Urothelium cell line (cell line): ENCODE measurements at places on chromosomes 11 and 22.

- no peak for DNase-seq
Measured at GRCh38 chr11:36380296-36381014, 84.4 kb downstream of the PRR5L start.

GRCh38 chr11:56670984-56671383 lies 7.5 kb downstream of the OR5AR1 start:
- no peak for DNase-seq

- peak; percentile 91 for DNase-seq
Measured at GRCh38 chr22:47328550-47329243, 566.2 kb downstream of the TBC1D22A start.

GRCh38 chr11:8930456-8931175 lies 2.1 kb downstream of the C11orf16 start:
- no peak for DNase-seq

- no peak for DNase-seq
Measured at GRCh38 chr11:38014405-38014804, 1416.4 kb upstream of the RAG2 start.

GRCh38 chr11:75536786-75537641 lies 11.3 kb upstream of the GDPD5 start:
- DNase-seq = peak; percentile 62

DNA sequence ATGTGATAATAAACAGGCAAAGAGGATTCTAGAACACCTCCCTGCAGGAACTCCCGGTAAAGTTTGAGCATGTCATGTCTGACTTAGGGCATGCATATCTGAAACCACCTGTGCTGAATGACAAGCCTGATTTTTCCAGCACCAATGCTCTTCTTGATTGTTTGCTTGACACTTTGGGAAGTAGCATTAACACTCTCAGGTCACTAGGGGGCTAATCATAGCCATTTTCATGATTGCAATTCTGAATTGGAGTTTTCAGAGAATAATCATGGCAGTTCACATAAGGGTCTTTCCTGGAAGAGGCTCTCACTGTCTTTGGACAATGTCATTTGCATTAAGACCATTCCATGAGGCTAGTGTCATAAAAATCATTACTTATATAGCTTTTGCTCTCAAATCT lies 234.4 kb upstream of the MTNR1B start:
- no peak for DNase-seq

GRCh38 chr22:45599836-45600577 lies 71.6 kb upstream of the ATXN10 start:
- no peak for DNase-seq

- DNase-seq = peak; percentile 75
Measured at GRCh38 chr11:75351541-75351790, at the start of gene ARRB1. ARRB1 (minus strand) TSS chr11:75351661; CDS start chr11:75351607, 54 bp downstream.

DNA sequence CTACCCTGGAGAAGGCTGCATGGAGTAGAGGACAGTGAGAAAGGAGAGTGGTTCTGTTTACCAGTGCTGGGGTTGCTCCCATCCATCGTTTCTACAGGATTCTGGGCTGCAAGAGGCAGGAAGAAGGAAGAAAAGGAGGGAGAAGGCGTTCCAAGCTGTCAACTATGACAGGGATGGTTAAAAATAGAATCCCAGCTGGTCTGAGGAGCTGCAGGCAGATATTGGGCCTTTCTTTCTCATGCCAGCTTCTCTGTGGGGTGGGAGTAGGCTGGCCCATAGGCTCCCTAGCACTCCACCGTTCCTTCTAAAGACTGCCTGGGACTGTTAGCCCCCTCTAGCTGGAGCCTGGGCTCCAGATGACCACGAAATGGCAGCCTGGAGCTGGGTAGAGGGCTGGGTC lies 13.6 kb downstream of the CCKBR start:
- DNase-seq = no peak

- DNase-seq = no peak
Measured at GRCh38 chr11:120034881-120035630, 102.9 kb downstream of the TRIM29 start.

DNA sequence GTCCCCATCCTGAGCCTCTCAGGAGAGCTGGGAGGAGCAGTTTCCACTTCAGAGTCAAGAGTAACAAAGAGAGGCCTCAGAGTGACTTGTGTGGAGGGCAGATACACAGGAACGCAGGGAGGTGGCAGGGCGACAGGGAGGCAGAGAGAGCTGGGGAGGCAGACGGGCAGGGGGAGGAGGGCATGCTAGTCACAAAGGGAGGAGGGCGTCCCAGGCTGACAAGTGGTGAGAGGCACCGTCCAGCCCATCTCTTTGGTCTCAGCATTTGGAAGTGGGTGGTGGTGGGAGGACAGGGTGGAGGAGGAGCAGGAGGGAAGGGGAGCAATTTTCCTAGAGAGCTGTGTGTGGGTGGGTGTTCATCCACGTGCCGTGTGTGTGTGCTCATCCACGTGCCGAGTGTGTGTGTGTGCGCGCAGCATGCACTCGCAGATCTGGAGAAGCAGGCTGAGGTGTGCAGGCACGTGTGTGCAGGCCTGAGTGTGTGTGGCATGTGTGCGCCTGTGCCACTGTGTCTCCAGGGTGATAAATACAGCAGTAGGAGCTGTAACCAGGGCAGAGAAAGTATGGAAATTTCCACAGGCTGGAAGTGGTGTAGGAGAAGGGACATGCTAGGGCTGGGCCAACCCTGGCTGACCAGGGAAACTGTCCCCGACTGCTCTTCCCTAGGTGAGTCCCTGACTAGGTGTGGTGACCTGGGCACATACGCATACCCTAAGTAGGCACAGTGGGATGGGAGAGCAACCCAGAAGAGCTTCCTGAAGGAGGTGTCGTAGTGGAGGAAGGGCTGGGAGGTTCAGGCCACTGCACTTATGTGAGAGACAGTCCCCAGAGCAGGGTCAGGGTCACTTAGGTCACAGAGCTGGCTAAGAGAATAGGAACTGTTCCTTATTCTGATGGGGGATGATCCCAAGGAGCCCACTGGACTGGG lies 7.3 kb upstream of the PDE2A start:
- DNase-seq = no peak

DNA sequence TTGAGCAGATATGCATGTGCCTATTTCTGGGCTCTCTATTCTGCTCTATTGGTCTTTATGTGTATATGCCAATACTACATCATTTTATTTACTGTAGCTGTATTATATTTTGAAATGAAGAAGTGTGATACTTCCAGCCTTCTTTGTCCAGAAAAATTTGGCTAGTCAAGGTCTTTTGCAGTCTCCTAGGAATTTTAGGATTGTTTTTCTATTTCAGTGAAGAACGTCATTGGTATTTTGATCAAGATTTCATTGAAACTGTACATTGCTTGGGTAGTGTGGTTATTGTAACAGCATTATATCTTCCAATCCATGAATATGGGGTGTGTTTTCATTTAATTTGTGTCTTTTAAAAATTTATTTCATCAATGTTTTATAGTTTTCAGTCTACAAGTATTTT lies 400.3 kb downstream of the AASDHPPT start:
- DNase-seq = no peak

DNA sequence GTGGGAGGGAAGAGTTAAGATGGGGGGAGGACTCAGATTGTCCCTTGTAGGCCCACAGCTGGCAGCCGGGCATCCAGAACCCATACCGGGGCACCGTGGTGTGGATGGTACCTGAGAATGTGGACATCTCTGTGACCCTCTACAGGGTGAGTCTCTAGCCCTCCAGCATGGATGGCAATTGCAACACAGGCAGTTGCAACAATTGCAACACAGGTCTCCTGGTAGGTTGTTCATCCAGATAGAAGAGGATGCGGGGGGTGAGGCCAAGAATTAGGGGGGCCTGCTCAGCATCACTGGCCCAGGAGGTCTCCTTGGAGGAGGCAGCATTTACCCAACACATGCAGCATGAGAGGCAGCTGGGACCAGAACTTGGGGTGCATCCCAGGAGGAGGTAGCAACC lies 3.4 kb downstream of the EHBP1L1 start:
- DNase-seq = no peak

DNA sequence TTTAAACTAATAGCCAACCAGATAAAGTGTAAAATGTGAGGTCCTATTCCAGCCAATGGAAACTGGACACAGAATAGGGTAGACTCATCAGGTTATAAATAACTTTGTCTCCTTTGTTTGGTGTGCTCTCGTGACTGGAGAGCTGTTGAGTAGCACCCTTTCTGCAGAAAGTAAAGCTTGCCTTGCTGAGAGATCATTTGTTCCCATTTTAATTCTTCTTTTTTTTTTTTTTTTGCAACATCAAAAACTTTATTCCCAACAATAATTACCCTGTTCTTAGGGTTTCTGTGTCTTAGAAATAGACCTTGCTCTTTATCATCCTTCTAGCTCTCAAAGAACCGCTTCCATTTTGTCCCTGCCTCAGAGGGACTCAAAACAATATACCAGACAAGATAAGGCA lies 220.4 kb downstream of the FAM76B start:
- no peak for DNase-seq
